ENCODE measurements at places on chromosomes 12 and 14.

- no peak for DNase-seq
These were observed 96.9 kb downstream of the SYNE2 start for GRCh38 chr14:63949696-63950095.

DNA sequence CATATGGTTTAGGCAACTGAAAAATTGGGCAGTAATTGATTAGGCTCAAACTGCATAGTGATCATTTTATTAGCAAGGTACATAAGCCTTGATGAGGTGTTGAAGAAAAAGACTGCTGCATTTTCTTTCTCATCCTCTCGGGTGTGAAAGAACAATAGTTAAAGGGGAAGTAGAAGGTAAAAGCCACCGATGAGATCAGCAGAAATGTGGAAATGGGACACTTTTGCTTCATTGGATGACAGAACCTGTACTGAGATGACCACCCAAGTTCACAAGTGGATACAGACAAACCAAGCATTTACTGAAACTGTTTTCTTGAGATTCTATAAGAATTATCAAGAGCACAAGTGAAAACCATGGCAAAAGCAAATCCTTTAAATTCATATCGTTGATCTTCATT is 184.0 kb downstream of the TMX1 start:
- DNase-seq: no peak

DNA sequence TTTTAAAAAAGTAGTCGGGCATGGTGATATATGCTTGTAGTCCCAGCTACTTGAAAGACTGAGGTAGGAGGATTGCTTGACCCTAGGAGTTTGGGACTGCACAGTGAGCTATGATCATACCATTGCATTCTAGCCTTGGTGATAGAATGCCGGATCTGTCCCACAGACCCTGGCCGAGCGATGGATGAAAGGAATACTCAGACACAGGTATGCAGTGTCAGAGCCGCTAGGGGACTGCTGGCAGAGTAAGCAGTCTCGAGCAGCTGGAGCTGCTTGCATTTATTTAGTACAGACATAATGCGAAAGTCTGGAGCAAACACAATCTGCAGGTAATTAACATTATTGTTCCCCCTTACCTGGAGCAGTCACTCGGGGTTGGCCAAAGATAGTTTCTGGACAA is 18.6 kb downstream of the AICDA start:
- no peak for DNase-seq

GRCh38 chr14:36981832-36982529 is 190.4 kb downstream of the SLC25A21 start:
- no peak for DNase-seq

- no peak for DNase-seq
These were observed 297.1 kb upstream of the TBX3 start for GRCh38 chr12:114981036-114981435.

DNA sequence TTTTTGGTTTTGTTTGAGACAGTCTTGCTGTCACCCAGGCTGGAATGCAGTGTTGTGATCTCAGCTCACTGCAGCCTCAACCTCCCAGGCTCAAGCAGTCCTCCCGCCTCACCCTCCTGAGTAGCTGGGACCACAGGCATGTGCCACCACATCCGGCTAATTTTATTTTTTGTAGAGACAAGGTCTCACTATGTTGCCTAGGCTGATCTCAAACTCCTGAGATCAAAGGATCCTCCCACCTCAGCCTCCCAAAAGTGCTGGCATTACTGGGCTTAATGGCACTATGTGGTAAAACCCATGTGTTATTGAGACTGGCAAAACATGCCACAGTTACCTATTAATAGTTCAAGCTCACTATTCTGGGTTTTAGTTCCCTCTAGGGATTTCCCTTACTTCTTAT is 51.2 kb upstream of the KCNH3 start:
- no peak for DNase-seq

GRCh38 chr12:8508910-8509841 is 4.1 kb upstream of the CLEC4D start:
- no peak for DNase-seq

- no peak for DNase-seq
These were observed at the start of gene GUCY2C for GRCh38 chr12:14696265-14696741. GUCY2C (minus strand) TSS chr12:14696599; CDS start chr12:14696448, 151 bp downstream.

- DNase-seq: no peak
These were observed 56.0 kb downstream of the RASSF3 start for GRCh38 chr12:64666054-64666914.

DNA sequence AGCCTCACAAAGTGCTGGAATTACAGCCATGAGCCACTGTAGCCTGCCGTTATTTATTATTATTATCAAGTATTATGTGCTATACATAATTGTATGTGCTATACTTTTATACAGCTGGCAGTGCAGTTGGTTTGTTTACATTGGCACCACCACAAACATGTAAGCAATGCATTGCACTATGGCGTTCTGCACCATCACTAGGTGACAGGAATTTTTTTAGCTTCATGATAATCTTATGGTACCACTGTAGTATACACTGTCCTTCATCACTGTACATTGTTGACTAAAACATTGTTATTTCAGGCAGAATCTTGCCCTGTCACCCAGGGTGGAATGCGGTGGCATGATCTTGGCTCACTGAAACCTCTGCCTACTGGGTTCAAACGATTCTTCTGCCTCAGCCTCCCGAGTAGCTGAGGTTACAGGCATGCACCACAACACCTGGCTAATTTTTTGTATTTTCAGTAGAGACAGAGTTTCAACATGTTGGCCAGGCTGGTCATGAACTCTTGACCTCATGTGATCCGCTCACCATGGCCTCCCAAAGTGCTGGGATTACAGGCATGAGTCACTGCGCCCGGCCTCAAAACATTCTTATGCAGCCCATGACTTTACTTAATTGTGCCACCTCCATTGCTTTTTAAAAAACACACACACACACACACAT is 17.1 kb downstream of the MRPL42 start:
- no peak for DNase-seq

- DNase-seq: no peak
These were observed 307.3 kb upstream of the DIO3 start for GRCh38 chr14:101253948-101254347.

GRCh38 chr12:111699-112493 is 45.3 kb downstream of the IQSEC3 start:
- DNase-seq: no peak

GRCh38 chr12:94553130-94553519 is 93.5 kb upstream of the CEP83 start:
- DNase-seq: peak; percentile 58

- no peak for DNase-seq
These were observed 24.9 kb upstream of the CHGA start for GRCh38 chr14:92897922-92898565.

GRCh38 chr12:57213763-57214397 is 2.7 kb upstream of the NXPH4 start:
- DNase-seq: no peak

DNA sequence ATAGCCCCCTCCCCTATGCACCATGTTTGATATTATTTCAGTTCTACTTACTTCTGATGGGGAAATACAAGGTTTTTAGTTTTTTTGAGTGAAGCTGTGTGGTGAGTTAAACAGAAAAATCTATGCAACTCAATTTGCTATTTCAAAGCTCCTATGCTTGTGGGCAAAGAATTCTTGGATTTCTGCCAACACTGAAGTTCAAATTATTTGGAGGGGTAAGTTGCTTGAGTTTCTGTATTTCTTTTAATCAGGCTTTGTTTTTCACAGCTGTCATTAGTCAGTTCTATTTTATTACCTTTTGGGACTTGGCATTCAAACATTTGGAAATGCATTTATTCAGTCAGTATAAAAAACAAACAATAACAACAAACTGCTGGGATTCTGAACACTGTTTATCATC is 407.5 kb upstream of the MGAT4C start:
- no peak for DNase-seq

- DNase-seq: no peak
These were observed 126.6 kb upstream of the LRIG3 start for GRCh38 chr12:59046763-59047534.

- DNase-seq: no peak
These were observed 19.4 kb upstream of the IFNG start for GRCh38 chr12:68178774-68179439.

GRCh38 chr14:47044841-47045240 is 393.3 kb upstream of the RPL10L start:
- no peak for DNase-seq

DNA sequence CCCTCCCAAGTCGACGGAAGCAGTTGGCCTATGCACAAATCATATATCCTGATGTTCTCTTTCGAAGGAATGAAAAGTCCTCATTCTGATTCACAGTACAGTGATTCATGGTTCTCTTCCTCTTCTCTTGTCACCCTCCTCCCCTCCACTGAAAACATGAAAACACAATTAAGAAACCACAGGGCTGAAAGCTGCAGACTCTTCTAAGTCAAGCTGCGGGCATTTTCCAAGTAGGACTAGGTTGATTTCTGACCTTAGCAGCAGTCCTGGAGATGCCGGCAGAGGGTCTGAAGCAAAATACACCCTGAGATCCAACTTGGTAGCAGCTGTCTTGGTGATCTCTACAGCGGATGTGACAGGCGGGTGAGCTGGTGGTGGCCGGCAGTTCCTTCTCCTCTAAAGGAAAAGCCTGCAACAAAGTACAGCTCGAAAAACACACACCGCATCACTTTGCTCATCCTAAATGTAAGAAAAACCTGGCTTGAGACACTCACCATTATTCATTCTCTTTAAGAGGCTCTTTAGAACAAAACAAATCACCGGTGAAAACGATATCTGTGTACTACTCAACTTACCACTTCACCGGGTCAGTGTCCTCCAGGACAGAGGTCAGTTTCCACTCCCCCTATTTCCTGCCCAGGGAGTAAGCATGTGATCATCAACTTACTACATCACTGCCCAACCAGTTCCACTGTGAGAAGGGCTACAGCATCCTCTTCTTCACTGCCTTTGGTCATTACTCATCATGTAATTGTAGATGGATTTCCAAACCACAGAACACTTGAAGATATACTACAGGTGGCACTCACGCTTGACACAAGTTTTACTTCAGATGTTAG is 6.0 kb downstream of the TMCC3 start:
- no peak for DNase-seq

GRCh38 chr12:50082644-50083043 is 2.5 kb upstream of the SMARCD1 start:
- DNase-seq: no peak

- no peak for DNase-seq
These were observed 9.9 kb downstream of the PIWIL1 start for GRCh38 chr12:130347588-130347987.

DNA sequence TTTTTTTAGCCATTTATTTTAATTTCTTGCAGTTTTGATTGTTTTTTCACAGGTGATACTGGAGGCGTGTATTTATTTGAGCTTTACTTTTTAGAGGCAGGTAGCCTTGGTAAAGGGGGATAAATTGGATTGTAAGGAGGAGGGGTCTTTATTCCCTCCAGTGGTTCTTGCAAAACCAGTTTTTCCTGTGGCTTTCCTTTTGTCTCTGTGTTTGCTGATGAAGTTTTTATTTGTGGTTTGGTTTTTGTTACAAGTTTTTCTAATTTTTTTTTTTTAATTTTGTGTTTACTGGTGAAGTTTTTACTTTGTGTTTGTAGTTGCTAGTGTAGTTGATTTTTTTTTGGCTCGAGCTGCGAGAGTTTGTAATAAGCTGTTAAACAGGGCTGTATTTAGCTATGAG is 278.5 kb downstream of the PRKD1 start:
- DNase-seq: no peak

GRCh38 chr14:105495990-105496830 is 5.2 kb downstream of the TEDC1 start:
- no peak for DNase-seq

DNA sequence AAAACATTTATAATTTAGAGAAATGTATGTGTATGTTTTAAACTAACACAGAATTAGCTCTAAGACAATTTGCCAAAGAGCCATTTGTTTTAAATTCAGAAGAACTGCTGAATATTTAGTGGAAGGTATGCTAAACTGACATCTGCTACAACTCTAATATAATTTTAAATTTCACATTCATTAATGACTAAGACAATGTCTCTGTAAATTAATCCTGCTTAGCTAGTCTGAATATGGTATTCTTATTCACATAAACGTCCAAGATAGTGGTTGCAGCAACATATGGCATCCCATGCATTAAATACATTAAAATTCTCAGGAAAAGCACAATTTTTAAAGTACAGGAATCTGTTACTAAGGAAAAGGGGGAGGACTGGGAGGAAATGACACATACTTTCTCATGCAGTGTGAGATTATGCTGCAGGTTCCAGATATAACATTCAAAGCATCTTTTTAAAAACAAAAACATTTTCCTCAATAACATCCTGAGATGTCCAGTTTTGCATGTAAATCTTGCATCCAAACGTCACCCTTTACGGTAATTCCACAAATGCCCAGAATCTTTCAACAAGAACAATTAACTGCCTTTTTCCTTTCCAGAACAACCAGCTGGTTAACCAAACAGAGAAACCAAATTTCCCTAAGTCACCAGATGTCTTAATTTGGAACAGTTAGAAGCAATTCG is 26.9 kb downstream of the WDR89 start:
- DNase-seq: no peak

GRCh38 chr12:47028981-47029708 is 50.3 kb upstream of the PCED1B start:
- no peak for DNase-seq

DNA sequence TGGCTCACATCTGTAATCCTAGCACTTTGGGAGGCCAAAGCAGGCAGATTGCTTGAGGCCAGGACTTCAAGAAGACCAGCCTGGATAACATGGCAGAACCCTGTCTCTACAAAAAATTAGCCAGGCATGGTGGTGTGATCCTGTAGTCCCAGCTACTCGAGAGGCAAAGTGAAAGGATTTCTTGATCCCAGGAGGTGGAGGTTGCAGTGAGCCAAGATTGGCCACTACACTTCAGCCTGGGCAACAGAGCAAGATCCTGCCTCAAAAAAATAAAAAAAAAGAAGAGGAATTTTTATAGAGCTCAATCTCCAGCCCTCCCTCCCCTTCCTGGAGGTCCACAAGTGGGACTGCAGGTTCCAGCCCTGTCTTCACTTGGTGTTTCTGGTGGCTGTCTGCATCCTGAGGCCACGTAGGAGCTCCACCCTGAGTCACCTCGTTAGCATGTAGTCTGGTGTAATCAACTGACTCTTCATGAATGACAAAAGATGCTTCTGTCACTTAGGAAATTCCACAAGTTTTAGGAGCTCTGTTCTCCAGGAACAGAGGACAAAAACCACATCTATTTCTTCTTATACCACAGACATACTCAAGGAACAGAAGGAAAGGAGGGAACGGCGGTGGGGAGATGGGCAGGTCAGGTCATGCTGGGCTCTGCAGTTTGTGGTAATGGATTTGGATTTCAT is 16.2 kb downstream of the CCDC62 start:
- DNase-seq: no peak

DNA sequence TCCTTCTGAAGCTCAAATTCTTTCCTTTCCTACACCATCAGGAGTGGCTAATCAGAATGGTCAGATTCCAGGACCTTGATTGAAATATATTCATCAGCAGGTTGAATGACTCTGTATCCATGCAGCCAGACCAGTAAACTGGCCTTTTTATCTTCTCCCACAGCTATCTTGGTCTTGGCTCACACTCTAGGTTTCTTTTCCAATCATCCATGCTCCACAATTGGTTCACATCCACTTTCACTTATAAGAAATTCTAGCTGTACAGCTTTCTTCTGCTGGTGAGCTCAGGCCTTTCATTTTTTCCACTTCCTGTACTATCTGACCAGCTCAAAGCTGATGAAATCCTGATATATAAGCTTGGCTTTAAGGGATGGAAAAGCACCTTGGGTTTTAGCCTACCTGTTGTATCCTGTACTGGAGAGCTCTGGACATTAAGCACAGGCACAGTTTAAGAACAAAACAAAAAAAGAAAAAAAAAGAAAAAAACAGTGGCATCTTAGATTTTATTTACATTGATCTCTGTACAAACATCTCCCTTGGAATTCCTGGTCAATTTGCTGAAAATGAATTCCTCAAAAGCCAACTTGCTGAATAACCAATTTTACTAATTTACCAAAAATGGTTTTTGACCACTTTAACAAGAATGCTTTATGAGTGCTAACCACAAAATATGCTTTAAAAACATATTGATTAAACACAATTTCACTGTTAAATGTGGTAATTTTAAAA is 91.6 kb upstream of the PAWR start:
- DNase-seq: no peak
